ENCODE measurements at places on chromosomes 2 and 18. TPM values are rescaled to one million over a fixed set of nuclear protein-coding genes. Genes with fewer than 3 reads are reported as not detected.

DNA sequence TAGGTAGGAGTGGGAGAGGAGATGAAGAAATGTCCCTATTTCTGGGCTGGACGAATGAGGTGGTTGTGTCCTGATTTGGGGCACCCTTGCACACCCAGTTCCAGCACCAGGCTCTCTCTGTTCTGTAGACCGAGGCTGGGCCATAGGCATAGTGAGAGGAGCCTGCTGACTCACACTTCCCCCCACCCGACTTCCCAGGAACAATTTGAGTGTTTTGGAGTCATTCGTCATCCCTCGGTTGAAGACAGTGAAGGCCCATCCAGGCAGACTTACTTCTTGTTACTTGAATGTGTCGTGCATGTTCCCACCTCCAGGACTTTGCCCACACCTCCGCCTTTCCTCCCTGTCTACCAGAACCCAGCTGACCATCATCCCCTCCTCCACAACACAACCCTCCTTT lies 179.1 kb downstream of the HAUS1 start:
- DNase-seq = peak; percentile 43

- DNase-seq = peak; percentile 43
Observed at GRCh38 chr18:2050702-2051201, 520.6 kb downstream of the METTL4 start.

Gene ARHGAP15
- 1.9 TPM for total RNA-seq

Gene ANKRD29
- total RNA-seq = 1.8 TPM

Gene TTL
- total RNA-seq = 45.8 TPM

Gene IFIH1
- 13.1 TPM for total RNA-seq

Gene CYP27A1
- total RNA-seq = 20.5 TPM

Gene PTPRM
- 51.8 TPM for total RNA-seq

Gene TMEM37
- total RNA-seq = not detected

GRCh38 chr2:72940361-72940760 lies 23.0 kb downstream of the EMX1 start:
- DNase-seq = no peak

Gene MC4R
- total RNA-seq = not detected

GRCh38 chr18:62264984-62265383 lies 60.1 kb upstream of the TNFRSF11A start:
- no peak for DNase-seq

Data from RPMI7951 (cell line).